ENCODE measurements at places on chromosomes 2 and 18. TPM values are rescaled to one million over a fixed set of nuclear protein-coding genes. Genes with fewer than 3 reads are reported as not detected.

DNA sequence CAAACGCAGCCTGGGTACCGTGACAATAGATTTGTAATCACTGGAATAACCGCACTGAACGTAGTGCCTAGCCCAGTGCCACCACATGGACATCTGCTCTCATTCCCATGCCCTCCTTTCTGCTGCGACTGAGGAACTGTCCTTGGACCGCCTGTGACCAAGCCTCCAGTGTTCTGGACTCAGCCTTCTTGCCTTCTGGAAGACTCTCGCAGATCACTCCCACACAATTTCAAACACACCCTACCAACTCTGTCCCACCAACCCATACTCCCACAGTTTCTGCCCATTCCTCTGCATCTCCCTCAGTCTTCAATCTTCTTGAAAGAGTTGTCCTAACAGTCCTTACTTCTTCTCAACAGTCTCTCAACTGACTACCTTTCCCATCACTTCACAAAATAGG lies 2.1 kb downstream of the RNF149 start:
- H3K36me3 ChIP-seq, result no peaks in the 10 kb centered on the region
- peak overlapping the region; percentile 85 for H3K27ac ChIP-seq
- no peaks in the 10 kb centered on the region for H3K27me3 ChIP-seq
- DNase-seq, result no peak
- no peaks in the 10 kb centered on the region for H3K4me1 ChIP-seq
- H3K4me3 ChIP-seq, result peak overlapping the region; percentile 68

- no peak for DNase-seq
- H3K4me1 ChIP-seq, result no peaks in the 10 kb centered on the region
- H3K27me3 ChIP-seq, result no peaks in the 10 kb centered on the region
- no peak overlapping the region for H3K27ac ChIP-seq
Measured at GRCh38 chr2:239760596-239760995, 264.5 kb downstream of the NDUFA10 start.

The TANK gene
- 73.1 TPM for total RNA-seq

DNA sequence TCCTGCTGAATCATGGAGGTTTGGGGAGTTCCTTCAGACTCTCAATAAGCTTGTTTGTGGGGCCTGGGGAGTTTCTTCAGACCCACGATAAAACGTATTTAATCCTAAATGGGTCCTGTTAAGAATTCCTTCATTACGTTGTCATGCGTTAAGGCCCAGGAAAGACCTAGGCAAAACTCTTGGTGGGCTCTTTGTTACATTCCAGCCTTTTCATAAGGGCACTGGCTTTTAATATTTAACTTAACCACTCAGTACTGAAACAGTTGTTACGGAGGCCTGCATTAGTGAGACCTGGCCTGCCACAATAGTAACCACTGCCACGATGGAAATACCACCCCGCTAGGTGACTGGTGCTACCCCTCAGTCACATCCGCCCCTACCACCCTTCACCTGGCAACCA lies 17.5 kb upstream of the BIN1 start:
- no peak for DNase-seq
- no peak overlapping the region for H3K27ac ChIP-seq
- H3K4me3 ChIP-seq, result no peak overlapping the region
- H3K27me3 ChIP-seq, result no peaks in the 10 kb centered on the region
- H3K36me3 ChIP-seq, result no peaks in the 10 kb centered on the region
- no peaks in the 10 kb centered on the region for H3K4me1 ChIP-seq

The TSHZ1 gene
- total RNA-seq, result 10.0 TPM

The CHRND gene
- total RNA-seq, result not detected

DNA sequence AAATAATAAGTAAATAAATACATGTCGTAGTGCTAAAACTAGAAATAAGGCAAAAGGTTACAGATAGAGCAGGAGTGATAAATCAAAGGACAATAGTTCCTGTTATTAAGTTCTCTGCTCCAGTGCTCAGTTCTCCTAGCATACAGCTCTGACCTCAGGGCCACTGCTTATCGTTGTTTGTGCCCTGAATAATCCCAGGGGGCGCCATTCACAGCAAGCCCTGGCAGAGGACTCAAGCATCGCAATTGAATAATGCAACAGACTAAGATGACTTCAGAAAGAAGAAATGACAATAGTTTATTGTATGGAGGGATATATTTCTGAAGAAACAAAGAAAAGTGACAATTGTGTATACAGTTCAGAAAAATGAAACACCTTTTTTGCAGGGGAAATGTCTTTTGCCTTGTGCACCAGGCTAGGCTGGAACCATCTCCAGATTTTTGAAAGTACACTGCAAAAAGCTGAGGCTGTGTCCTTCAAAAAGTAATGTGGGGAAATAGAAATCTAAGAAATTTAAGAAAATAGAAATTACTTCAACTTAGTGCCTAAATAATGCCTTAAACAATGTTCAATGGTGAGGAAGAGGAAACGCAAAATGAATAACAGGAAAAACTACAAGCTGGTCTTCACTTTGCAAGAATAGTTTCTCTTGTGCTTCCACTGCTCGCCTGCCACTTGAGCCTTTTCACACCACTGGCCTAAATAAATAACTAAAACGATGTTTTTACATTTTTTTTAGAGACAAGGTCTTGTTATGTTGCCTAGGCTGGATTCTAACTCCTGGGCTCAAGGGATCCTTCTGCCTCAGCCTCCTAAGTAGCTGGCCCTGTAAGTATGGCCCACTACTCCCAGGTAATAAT lies 19.0 kb upstream of the CCNYL1 start:
- H3K36me3 ChIP-seq, result no peaks in the 10 kb centered on the region
- DNase-seq, result peak; percentile 18
- no peak overlapping the region for H3K27ac ChIP-seq
- H3K27me3 ChIP-seq, result no peaks in the 10 kb centered on the region

The ELOA2 gene
- not detected for total RNA-seq

The FBXO36 gene
- 2.6 TPM for total RNA-seq

- no peaks in the 10 kb centered on the region for H3K27me3 ChIP-seq
- DNase-seq, result no peak
- no peaks in the 10 kb centered on the region for H3K36me3 ChIP-seq
- no peak overlapping the region for H3K27ac ChIP-seq
- no peak overlapping the region for H3K4me3 ChIP-seq
Measured at GRCh38 chr2:85405201-85406059, 4.7 kb downstream of the CAPG start.

GRCh38 chr2:65261676-65262075 lies 34.0 kb downstream of the ACTR2 start:
- no peak for DNase-seq
- no peak overlapping the region for H3K27ac ChIP-seq
- no peak overlapping the region for H3K4me3 ChIP-seq
- H3K36me3 ChIP-seq, result no peaks in the 10 kb centered on the region
- H3K4me1 ChIP-seq, result no peaks in the 10 kb centered on the region

The SIGLEC15 gene
- 2.8 TPM for total RNA-seq
